NCI-H2081 (cell line): ENCODE measurements at places on chromosomes 11 and 22.

GRCh38 chr11:128480066-128480465 is 107.3 kb downstream of the ETS1 start:
- no peak for DNase-seq

DNA sequence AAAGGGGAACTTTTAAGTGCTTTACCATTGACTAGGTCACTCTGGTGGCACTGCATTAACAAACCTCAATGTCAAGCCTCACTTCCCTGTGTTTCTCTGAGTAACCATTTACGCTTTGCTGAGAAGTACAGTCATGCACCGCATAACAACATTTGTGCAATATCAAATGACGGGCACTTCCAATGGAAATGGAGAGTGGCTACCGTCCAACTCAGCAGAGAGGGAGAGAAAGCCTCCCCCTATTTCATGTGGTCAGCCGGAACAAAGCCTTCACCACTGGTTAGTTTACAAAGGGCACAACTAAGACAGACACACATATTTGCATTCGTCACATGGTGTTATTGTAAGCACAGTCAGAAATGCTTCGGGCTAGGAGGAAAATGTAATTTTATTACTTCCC is 117.3 kb downstream of the RASSF10 start:
- peak; percentile 85 for DNase-seq

DNA sequence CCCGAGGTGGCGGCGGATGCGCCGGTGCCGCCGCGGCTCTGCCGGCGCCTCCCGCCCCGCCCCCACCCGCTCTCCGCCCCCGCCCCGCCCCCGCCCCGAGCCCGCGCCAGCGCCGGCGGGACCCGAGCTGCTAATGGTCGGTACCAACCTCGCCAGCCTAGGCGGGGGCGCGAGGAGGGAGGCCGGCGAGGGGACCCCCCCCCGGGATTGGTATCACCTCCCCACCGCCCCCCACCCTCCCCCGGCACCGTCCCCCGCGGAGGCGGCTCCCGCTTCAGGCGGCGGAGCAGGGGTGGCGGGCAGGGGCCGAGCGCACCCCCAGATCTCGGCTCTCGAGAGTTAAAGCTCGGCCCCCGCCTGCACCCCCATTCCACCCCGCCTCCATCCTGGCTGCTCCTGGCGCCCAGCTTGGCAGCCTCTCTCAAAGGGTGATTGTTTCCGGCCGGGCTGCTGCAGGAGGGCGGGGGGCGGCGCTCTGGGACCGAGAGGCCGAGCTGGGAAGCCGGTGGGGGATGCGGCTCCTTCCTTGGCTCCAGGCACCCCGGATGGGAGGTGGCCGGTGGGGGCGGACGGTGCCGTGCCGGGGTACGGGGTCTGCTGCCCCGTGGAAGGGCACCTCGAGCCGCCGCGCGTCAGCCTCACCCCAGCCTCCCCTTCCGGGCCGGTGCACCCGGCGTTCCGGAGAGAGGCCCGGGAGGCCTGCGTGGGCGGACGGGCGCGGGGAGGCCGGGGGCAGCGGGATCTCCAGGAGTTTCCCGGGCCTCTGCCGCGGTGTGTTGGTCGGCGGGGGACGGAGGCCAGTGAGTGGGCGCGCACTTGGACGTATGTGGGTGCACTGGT is at the start of gene B3GAT1:
B3GAT1 (minus strand) TSS at position 40 of the 840 bp plus-strand sequence. CDS start 24,583 bp downstream, outside the sequence.
- peak; percentile 25 for DNase-seq

DNA sequence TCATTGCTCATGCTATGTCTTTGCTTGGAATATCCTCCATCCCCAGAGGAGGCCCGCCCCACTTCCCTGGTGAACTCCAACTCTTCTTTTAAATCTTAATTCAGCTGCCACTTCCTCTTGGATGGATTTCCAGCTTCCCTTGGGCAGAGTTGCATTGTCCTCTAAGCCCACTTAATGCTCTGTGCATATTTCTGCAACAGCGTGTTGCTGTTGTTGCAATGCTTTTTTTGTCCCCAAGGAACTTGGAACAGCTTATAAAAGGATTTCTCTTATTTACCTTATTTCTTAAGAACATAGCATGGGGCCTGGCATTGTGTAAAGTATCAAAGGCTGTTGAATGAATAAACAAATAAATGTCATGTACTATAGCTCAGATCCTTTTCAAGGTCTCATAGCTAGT is 507.4 kb downstream of the METTL15 start:
- DNase-seq: no peak

GRCh38 chr11:11821899-11822298 is 19.9 kb upstream of the USP47 start:
- no peak for DNase-seq

GRCh38 chr22:38220163-38220562 is 18.4 kb downstream of the MAFF start:
- no peak for DNase-seq

- DNase-seq: no peak
Observed at GRCh38 chr11:111718436-111718835, 47.8 kb downstream of the PPP2R1B start.

DNA sequence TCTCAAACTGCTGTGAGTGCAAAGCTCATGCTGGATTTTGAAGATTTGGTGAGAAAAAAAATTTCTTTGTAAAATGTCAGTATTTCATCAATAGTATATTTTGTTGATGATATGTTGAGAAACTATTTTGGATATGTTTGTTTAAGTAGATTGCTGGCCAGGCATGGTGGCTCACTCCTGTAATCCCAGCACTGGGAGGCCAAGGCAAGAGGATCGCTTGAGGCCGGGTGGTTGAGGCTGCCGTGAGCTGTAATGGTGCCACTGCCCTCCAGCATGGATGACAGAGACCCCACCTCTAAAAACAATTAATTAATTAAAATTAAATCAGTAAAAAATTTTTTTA is 6.9 kb upstream of the IFITM3 start:
- no peak for DNase-seq

DNA sequence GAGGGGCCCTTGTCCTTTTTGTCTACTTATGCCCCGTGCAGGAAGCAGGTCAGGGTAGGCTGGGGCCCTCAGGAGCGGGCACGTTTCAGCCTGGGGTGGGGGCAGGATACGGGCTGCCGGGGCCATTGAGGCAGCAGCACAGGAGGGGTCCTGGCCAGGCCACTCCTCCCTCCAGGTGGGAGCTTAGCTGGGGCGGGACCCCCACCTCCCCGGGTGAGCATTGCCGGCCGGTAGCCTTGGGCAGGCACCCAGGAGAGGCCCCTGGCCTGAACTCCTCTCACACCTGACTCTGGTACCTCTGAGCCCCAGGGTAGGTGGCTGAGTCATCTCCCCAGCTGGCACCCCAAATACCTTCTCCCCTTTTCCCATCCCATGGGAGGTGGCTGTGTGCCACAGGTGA is 5.0 kb upstream of the MUC6 start:
- DNase-seq: no peak

GRCh38 chr11:58924230-58924629 is 15.1 kb upstream of the GLYATL1 start:
- DNase-seq: no peak

DNA sequence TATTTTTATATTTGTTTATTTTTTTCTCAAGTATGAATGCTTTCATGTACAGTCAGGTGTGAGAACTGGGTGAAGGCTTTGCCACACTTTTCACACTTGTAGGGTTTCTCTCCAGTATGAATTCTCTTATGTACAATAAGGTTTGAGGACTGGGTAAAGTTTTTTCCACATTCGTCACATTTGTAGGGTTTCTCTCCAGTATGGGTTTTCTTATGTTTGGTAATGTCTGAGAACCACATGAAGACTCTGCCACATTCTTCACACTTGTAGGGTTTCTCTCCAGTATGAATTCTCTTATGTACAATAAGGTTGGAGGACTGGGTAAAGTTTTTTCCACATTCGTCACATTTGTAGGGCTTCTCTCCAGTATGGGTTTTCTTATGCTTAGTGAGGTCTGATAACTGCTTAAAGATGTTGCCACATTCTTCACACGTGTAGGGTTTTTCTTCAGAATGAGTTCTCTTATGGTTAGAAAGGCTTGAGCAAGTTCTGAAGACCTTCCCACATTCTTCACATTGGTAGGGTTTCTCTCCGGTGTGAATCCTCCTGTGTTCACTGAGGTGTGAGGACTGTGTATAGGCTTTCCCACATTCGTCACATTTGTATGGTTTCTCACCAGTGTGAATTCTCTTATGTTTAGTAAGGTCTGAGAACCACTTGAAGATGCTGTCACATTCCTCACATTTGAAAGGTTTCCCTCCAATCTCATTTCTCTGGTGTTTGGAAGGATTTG is 19.7 kb downstream of the ZNF195 start:
- no peak for DNase-seq

DNA sequence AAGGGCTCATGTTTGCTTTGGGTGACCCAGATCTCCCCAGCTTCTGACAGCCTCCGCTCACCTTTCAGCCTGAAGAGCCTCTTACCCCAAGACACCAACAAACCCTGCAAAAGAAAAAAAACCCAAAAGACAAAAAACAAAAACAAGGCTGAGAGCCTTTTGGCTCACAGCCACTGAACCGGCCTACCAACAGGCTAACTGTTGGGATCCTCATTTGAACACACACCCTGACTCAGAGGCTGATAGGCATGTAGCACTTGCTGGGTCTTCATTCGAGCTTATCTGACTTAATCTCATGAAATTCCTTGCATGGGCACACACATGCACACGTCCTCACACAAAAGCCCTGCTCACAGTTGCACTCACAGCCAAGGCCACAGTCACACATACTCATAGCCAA is 22.9 kb upstream of the TSKU start:
- DNase-seq: no peak
